ENCODE measurements at places on chromosomes 6 and 20. TPM values are rescaled to one million over a fixed set of nuclear protein-coding genes. Genes with fewer than 3 reads are reported as not detected.

Gene GRM1
- total RNA-seq, result 0.07 TPM

Gene OR2H1
- not detected for total RNA-seq

Gene ZBTB46
- total RNA-seq, result 4.5 TPM

Gene SRMS
- not detected for total RNA-seq

Gene SYCP2L
- 0.99 TPM for total RNA-seq

Gene MICB
- total RNA-seq, result 0.65 TPM
